ENCODE measurements at places on chromosomes 1 and 21. TPM values are rescaled to one million over a fixed set of nuclear protein-coding genes. Genes with fewer than 3 reads are reported as not detected.
A peak's percentile ranks its signal among the peaks of the same experiment; 100 is the strongest.

Gene PM20D1
- total RNA-seq = 0.48 TPM

DNA sequence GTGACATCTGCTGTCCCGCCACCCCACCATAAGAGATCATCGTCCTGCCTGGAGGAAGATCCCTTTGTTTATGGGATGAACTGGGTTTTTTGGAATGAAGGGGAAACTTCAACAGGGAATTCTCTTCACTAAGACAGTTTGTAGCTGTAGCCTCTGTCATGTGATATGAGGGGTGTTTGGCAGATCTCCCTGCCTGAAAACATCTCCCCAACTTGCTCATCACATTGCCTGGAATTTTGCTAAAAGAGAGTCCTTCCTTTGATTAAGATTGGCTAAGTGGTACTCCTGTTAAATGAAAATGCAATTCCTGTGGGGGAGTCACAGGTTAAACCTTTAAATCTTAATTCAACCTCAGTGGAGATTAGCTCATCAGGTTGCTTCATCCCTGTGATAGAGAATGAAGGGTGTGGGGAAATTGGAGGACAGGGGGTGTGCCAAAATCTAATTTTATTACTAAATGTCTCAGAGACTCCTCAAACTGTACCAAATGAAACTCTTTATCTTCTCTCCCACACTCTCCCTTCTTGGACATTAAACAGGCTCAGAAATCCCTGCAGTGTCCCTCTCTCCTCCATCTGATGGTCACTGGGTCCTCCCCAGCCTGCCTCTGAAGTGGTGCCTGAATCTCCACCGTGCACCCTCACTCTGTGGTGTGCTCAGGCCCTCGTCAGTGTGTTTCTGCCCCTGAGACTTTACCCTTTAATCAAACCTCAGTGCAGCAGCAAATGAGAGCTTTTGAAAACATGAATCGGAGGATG, 54.8 kb downstream of the IER5 start:
- DNase-seq = no peak

DNA sequence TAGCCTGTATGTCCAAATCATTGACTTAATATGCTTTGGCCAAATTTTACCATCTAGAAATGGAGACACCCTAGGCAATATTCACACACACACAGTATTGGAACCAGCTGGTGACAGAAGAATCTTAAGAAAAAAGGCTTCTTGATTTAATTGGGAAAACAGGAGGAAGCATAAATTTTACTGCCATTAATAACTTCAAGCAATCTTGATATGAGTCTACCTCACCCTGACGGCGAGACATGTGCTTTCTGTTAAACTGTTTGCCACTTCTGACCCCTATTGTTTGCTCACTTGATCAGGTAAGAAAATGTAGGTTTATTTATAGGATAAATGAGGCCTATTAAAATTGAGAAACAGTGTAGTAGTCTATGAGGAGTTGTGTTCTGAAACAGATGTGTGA, 73.2 kb downstream of the KIFAP3 start:
- no peak for DNase-seq

Gene ARHGAP30
- 49.5 TPM for total RNA-seq

DNA sequence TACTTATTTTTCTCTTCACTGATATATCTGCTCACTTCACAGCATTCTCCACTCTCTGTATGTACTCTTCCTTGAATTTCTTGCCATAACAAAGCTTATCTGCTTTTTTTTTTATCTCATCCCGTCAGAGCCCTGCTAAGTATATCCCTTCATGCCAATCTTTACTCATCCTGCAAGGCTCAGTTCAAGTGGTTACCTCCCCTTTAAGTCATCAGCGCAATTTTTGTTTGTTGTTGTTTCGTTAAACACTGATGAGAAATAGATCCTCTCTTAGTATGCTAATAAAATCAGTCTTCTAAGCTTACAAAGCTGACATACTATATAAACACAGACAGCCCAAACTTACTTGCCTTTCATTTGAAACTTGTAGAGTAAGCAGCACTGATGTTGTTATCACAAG, 17.8 kb downstream of the COL24A1 start:
- no peak for DNase-seq

DNA sequence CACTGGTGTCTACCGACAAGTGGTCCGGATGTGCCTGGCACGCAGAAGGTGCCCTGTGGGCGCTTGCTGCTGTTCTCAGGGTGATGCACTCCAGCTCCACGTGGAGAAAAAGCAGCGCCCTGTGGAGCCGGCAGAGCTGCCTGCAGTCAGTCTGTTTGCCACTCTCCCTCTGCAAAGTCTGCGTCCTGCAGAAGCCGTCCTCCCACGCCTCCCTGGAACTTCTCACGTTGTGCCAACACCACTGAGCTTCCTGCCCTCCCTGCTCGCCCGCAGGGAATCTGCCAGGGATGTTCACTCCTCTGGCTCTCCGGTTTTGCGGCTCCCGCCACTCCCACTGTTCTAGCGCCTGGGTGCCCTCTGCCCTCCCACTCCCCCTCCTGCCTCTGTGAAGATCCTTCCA, 19.8 kb upstream of the UBXN10 start:
- no peak for DNase-seq

DNA sequence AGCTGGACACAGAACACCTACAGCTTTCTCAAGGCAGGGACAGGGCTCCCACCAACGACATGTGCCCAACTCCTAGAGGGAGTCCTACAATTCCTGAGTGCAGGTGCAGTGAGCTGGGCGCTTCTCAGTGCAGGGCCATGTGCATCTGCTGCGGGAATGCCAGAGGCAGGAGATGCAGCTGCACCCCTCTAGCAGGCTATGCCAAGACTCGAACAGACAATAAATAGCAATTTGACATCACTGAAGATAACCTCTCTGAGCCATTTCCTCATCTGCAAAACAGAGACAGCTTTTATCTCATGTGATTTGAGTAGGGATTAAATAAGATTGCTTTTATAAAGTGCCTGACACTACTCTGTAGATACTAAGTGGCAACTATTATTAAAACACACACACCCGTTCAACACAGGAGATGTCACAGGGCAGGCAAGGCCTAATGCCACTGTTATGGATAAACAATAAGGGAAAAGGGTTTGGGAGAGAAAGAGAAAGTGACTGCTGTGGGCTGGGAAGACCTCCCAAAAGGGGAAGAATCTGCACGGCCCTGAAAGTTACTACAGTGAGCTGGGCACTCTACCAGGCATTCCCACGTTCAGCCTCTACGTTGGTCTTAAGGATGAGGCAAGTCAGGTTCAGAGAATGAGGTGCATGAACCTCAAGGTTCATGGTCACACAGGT, 5.7 kb downstream of the SLC9A1 start:
- no peak for DNase-seq

DNA sequence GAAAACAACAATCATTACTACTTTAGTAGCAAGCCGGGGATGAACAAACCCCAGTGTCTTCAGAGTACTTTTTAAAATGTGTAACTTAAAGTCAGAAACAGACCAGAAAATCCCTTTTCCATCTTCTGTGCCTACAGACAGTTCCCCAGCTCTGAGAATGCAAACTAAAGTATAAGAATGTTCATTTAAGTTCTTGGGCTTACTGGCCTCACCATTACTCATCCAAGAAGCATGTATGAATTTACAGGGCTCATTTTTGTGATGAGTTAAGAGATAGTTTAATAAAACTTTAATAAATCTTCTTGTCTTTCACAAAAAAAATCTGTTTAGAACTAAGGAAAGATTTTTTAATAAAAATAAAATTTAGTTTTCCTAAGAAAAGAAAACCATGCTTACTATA, 4.6 kb downstream of the LPGAT1 start:
- DNase-seq = no peak

DNA sequence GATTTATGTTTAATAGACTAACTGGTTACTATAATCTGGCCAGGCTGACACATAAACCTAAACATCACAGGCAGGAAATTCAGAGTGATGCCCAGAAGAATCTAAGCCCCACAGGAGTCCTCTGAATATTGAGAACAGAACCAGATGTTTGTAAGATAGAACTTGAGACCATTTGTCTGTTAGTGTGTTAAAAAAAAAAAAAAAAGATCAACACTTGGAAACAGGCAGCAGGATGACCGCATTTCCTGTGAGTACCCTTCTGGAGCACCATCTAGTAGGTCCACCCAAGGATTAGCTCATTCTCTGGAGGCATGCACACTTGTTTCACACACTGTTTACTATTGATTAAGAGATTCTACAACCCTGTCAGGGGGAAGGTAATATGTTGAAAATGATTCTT, 111.4 kb upstream of the VANGL1 start:
- no peak for DNase-seq

DNA sequence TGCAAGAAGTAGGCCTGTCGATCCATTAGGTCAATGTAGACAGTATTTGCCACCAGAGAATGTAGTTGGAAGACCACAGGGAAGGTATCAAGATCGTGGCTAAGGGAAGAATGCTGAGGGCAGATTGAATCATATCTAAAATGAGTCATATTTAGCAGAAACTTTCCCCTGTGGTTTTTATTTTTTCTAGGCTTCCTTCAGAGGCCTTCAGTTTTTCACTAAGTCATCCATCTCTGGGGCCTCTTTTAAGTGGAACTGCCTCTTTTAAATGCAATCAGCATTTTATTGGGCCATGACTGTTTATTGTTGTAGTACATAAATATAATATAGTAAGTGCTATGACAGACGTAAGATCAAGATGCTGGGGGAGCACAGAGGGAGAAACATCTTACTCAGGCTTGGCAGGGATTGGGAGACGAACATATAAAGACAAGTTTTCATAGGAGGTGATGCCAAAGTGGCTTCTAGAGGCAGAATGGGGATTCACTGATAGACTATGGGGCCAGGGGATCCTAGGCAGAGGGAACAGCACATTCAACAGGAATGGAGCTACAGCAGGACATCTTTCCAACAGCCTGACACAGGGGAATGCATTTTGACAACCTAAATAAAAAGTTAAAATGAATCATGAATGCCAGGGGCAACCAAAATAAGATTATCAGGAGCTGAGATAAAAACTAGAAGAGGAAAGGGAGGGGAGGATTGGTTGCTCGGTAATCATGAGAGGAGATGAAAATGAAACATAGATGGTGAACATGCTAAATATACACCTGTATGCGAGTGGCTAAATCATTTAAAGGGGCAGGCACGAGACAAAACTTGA, 20.1 kb downstream of the UBE2U start:
- DNase-seq = peak; percentile 40

DNA sequence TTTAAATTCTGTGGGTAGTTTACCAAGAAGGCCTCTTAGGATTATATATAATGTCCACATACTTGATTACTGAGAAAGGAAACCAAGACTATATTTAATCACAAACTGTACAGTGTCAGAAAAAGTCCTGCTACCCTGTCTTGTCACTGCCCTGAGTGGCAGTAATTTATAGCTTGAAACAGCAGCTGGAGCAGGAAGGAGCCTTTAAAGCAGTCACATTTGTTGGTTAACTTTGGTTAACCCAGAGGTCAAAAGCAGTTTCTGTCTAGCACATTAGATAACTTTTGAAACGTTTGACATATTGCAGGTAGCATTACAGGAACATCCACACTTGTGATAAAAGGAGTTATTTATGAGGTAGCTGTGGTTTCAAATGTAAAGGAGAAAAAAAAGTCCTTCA, 161.7 kb downstream of the ROR1 start:
- DNase-seq = no peak

Gene FCRL1
- 3.2 TPM for total RNA-seq

- DNase-seq = peak; percentile 59
These were observed 52.2 kb downstream of the ZBTB40 start for GRCh38 chr1:22503721-22504410.

Gene CRNN
- not detected for total RNA-seq

DNA sequence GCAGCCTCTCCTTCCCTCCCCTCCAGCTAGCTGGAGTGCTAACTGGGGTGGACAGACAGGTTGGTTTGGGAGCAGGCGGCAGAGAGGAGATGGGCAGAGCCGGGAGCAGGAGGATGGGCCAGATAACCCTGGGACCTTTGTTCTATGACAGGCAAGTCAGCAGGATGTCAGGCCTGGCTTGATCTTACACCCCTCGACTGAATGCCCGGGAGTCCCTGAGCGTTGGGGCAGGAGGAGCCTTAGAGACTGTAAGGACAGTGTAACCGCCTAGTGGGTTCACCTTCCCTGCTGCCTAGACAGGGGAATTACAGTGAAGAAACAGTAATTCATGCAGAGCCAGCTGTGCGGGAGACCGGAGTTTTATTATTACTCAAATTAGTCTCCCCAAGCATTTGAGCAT, 60.2 kb downstream of the MDM4 start:
- DNase-seq = no peak

GRCh38 chr1:5891736-5892135, 100.5 kb downstream of the NPHP4 start:
- DNase-seq = no peak

Gene CFAP141
- 5.4 TPM for total RNA-seq

DNA sequence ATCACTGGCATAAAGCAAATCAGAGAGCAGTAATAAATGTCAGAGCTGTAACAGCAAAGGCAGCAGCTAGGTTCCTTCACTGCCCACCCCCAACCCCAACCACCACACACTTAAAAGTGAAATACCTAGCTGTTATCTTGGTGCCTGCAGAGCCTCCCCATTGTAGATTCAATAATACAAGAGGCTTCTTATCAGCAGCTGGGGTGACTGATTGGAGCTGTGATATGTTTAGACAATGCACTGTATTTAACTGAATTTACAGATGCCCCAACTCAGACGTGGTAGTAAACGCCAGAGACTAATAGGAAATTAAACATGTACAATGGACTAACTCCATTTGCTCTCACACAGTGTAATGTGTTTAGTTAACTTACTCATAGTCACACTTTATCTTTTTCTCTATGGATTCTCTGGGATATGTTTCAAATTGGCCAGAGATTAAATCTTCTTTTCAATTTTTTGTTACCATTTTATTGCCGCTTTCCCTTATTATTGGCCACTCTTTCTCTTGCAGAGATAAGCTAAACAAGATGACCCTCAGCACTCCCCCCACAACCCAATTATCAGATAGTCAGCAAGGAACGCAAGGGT, 117.1 kb downstream of the ESRRG start:
- peak; percentile 10 for DNase-seq

- no peak for DNase-seq
These were observed 107.0 kb upstream of the TLR5 start for GRCh38 chr1:223249854-223250631.

Gene SLC35F3
- 0.80 TPM for total RNA-seq
